ENCODE measurements at places on chromosomes 4 and X. TPM values are rescaled to one million over a fixed set of nuclear protein-coding genes. Genes with fewer than 3 reads are reported as not detected.

The UPF3B gene
- total RNA-seq: 3.7 TPM

The PLA2G12A gene
- 635 TPM for total RNA-seq

The UCHL1 gene
- total RNA-seq: 146 TPM

The TLR10 gene
- total RNA-seq: 0.28 TPM

The CT55 gene
- total RNA-seq: not detected

The ARHGEF38 gene
- total RNA-seq: not detected

The CSN1S1 gene
- total RNA-seq: not detected

The SLC16A2 gene
- 7.9 TPM for total RNA-seq

The SRPX2 gene
- 60.7 TPM for total RNA-seq

DNA sequence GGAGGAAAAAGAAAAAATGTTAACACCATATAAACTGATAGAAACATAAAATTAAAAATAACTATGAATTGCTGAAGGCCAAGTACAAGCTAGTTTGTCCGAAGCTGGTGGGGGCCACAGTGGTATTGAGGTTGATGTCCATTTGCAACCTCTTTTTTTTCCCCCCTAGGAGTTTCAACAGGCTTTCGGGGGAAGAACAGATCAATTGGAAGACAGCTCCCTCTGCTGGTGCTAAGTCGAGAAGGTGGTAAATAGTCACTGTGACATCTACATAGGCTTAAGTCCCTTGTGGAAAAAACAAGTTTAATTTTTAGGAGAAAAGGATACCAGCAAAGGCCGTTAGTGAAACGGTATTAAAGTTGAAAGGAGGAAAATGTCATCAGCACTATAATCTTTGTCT is 115.7 kb upstream of the ZXDA start:
- DNase-seq: no peak
- H3K27ac ChIP-seq: no peak overlapping the region
- H3K27me3 ChIP-seq: no peaks in the 10 kb centered on the region
- no peaks in the 10 kb centered on the region for H3K4me1 ChIP-seq
- H3K4me3 ChIP-seq: no peak overlapping the region
- H3K36me3 ChIP-seq: no peaks in the 10 kb centered on the region

DNA sequence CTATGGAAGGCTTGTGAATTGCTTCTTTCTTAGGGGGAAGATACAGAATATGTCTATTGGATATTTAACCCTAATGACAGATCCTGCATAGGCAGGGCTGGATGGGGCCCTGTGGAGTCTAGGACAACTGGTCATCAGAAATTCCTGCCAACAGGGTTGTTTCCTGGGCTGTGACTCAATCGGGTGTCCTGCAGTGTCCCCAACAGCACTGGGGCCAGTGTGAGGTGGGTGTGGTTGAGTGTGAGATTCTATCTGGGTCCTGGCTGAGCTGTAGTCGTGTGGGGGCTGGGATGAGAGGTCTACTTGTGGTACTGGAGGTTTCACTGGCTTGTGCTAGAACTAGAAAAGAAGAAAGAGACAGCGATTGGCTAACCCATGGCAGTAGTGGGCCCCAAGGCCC is 87.3 kb upstream of the WDR1 start:
- no peaks in the 10 kb centered on the region for H3K4me1 ChIP-seq
- no peaks in the 10 kb centered on the region for H3K27me3 ChIP-seq
- H3K36me3 ChIP-seq: no peaks in the 10 kb centered on the region
- no peak overlapping the region for H3K4me3 ChIP-seq
- H3K27ac ChIP-seq: no peak overlapping the region
- no peak for DNase-seq

GRCh38 chr4:90598741-90599140 is 471.5 kb downstream of the CCSER1 start:
- no peaks in the 10 kb centered on the region for H3K4me1 ChIP-seq
- no peak overlapping the region for H3K4me3 ChIP-seq
- H3K27me3 ChIP-seq: no peaks in the 10 kb centered on the region
- H3K27ac ChIP-seq: no peak overlapping the region
- H3K36me3 ChIP-seq: no peaks in the 10 kb centered on the region

- H3K27me3 ChIP-seq: no peaks in the 10 kb centered on the region
- no peak overlapping the region for H3K4me3 ChIP-seq
Measured at GRCh38 chr4:98518559-98519267, 139.7 kb downstream of the TSPAN5 start.

GRCh38 chr4:73741750-73742489 is 1.6 kb downstream of the CXCL8 start:
- no peaks in the 10 kb centered on the region for H3K36me3 ChIP-seq
- H3K27me3 ChIP-seq: no peaks in the 10 kb centered on the region
- H3K4me3 ChIP-seq: no peak overlapping the region
- H3K4me1 ChIP-seq: no peaks in the 10 kb centered on the region
- H3K27ac ChIP-seq: no peak overlapping the region
- DNase-seq: no peak

DNA sequence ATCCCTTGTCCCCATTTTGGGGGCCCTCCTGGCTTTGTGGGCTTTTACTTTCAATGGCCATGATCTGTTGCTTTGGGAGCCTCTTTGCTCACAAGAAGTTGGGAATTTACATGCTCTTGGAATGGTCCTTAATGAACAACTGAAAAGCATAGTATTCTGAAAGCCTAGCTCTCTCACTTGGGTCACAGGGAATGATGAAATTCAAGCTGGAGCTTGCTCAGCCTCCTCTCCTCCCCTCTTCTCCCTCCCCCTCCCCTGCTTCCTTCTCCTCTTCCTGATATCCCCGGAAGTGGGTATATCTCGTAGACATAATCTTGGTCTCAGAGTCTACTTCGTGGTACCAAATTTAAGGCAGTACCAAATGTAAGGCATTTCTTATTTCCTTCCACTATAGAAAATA is 400.6 kb upstream of the NR3C2 start:
- no peak overlapping the region for H3K4me3 ChIP-seq
- no peak overlapping the region for H3K27ac ChIP-seq
- DNase-seq: no peak

DNA sequence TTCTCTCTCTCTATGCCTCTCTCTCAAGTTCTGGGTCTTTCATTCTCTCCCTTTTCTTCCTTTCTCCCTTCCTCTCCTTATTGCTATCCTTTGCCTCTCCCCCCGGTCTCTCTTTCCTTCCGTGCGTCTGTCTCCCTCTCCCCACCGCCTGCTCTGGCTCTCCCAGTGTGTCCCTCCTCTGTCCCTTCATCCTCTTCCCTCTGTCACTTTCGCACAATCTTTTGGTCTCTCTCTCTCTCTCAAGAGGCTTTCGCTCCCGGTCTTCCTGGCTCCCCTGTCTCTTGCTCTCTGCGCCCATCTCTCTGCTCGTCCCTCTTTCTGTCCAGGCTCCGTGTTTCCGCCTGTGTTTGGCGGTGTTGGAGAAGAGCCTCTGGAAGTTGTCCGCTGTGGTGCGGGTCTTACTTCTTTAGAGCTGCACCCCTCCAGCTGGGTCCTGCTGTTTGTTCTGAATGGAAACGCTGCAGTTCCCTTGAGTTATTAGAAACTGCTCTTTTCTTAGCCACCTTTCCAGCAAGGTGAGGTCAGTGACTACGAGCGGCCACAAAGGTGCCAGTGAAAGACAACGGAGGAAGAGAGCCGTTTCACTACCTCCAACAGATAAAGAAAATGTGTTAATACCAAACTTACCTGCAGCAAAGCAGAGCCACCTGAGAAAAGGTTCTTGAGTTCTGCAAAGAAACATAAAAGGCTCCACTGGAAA is 1.1 kb downstream of the BMPR1B start:
- peak overlapping the region; percentile 49 for H3K27ac ChIP-seq
- peak overlapping the region; percentile 85 for H3K4me3 ChIP-seq
- DNase-seq: no peak
- H3K4me1 ChIP-seq: peaks cover 28% of the 10 kb centered on the region

DNA sequence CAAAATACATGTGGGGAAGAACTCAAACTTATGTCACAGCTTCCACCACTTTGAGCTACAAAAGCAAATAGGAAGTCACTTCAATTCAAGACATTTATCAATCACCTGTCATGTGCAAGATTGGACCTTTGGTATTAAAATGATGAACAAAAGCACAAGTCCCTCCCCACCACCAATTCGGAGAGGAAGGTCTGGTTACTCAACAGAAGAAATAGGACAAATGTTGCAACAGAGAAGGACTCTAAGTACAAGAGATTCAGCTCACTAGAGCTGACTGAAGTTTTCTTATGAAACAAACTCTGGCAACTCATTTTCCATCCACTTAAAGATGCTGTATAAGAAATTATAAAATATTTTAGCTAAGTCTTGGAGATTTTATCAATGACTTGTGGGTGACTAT is 16.0 kb upstream of the MMRN1 start:
- no peak for DNase-seq
- H3K27ac ChIP-seq: no peak overlapping the region
- H3K27me3 ChIP-seq: no peaks in the 10 kb centered on the region
- H3K4me1 ChIP-seq: no peaks in the 10 kb centered on the region
- H3K36me3 ChIP-seq: no peaks in the 10 kb centered on the region

- no peak for DNase-seq
- H3K36me3 ChIP-seq: no peaks in the 10 kb centered on the region
- H3K4me1 ChIP-seq: no peaks in the 10 kb centered on the region
- H3K27me3 ChIP-seq: no peaks in the 10 kb centered on the region
- no peak overlapping the region for H3K4me3 ChIP-seq
- no peak overlapping the region for H3K27ac ChIP-seq
Measured at GRCh38 chr4:138192113-138192512, 50.0 kb downstream of the SLC7A11 start.

DNA sequence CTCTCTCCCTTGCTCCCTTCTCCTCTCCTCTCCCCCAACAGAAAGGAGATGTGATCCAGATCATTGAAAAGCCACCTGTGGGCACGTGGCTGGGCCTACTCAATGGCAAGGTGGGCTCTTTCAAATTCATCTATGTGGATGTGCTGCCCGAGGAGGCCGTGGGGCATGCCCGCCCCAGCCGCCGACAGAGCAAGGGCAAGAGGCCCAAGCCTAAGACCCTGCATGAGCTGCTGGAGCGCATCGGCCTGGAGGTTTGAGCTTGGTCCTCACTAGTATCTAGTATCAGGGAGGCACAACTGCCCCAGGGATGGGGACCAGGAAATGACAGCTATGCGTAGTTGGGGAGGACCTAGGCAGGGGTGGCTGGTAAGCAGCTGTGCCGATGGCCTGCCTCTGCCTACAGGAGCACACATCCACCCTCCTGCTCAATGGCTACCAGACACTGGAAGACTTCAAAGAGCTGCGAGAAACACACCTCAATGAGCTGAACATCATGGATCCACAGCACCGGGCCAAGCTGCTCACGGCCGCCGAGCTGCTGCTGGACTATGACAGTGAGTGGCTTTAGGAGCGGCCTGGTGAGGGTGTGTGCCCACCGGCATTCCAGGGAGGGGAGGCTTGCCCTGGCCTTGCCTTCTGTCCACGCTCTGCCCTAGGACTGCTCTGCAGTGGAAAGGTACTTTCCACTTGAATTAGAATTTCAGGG is 13.0 kb downstream of the SASH3 start:
- DNase-seq: no peak
- no peak overlapping the region for H3K27ac ChIP-seq
- H3K4me3 ChIP-seq: no peak overlapping the region
- no peaks in the 10 kb centered on the region for H3K27me3 ChIP-seq

DNA sequence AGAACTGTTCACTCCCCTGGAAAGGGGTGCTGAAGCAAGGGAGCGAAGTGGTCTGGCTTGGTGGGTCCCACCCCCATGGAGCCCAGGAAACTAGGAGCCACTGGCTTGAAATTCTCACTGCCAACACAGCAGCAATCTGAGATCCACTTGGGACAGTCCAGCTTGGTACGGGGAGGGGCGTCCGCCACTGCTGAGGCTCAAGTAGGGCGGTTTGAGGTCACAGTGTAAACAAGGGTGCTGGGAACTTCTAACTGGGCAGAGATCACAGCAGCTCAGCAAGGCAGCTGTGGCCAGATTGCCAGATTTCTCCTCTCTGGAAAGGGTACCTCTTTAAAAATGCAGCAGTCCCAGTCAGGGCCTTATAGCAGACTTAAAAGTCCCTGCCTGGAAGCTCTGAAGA is 53.9 kb upstream of the GALNTL6 start:
- no peaks in the 10 kb centered on the region for H3K27me3 ChIP-seq
- H3K27ac ChIP-seq: no peak overlapping the region
- H3K36me3 ChIP-seq: no peaks in the 10 kb centered on the region
- no peak for DNase-seq

DNA sequence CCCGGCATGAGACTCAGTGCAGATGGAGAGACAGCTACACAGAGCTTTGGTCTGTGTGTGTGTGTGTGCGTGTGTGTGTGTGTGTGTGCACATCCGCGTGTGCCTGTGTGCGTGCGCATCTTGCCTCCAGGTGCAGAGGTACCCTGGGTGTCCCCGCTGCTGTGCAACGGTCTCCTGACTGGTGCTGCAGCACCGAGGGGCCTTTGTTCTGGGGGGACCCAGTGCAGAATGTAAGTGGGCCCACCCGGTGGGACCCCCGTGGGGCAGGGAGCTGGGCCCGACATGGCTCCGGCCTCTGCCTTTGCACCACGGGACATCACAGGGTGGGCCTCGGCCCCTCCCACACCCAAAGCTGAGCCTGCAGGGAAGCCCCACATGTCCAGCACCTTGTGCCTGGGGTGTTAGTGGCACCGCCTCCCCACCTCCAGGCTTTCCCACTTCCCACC is 14.3 kb downstream of the FGFR3 start:
- H3K4me1 ChIP-seq: no peaks in the 10 kb centered on the region
- no peaks in the 10 kb centered on the region for H3K36me3 ChIP-seq
- no peaks in the 10 kb centered on the region for H3K27me3 ChIP-seq
- no peak for DNase-seq
- no peak overlapping the region for H3K4me3 ChIP-seq
- no peak overlapping the region for H3K27ac ChIP-seq

- DNase-seq: no peak
- no peak overlapping the region for H3K4me3 ChIP-seq
- no peak overlapping the region for H3K27ac ChIP-seq
- peaks cover 7% of the 10 kb centered on the region for H3K4me1 ChIP-seq
- no peaks in the 10 kb centered on the region for H3K36me3 ChIP-seq
Measured at GRCh38 chr4:173821036-173821435, 291.0 kb upstream of the HAND2 start.

DNA sequence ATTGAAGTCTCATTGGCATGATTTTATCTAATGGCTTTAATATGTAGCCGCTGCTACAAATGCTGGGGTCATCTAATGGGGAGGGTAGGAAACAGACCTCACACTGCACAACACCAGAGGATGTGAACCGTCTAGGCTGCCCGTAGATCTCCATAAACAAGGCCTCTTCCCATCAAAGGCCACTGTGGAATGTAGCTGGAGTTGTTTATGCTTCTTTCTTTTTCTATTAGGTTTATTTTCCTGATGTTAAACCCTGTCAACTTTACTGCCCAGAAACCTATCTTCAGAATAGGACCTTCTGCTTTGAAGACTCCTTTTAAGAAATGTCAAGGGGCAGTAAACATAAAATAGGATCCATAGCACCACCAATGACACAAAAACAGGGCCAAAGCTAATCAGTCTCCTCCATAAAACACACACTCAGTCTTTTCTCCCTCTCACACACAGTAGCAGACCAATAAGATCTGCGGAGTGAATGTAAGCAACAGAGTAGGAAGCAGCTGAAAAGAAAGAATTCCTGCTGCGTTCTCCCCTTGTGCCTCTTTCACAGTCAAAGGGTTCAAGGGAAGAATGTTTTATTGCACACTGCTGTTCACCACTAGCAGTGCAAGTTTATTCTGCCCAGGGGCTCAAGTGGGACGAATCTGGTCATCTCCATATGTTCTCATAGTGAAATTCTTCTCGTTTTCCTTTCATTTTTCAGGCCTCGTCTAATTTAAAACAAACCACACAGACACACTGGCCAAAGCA is 72.2 kb downstream of the MAML3 start:
- no peak for DNase-seq
- no peak overlapping the region for H3K27ac ChIP-seq
- peaks cover 35% of the 10 kb centered on the region for H3K4me1 ChIP-seq
- no peaks in the 10 kb centered on the region for H3K36me3 ChIP-seq
- no peaks in the 10 kb centered on the region for H3K27me3 ChIP-seq

Data from thoracic aorta (tissue), 2 donors.